ENCODE measurements at places on chromosomes 16 and 17.

DNA sequence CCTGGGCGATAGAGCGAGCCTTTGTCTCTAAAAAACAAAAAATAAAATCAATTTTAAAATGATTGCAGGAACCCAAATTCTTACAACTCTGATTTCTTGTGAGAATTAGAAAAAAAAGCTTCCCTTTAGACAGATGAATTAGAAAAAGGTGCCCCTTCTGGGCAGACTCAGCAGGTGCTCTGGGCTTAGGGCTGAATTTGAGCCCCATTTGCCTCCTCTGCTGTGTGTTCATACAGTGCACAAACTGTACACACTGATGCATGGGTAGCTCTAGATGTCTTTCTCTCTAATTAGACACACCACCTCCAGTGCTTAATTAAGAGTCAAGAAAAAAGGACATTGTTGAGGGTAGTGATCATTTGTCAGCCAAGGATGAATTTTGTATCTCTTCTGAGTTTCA is 38.5 kb upstream of the NOL11 start:
- no peak for DNase-seq

GRCh38 chr17:19769946-19770652 is 22.0 kb upstream of the ALDH3A1 start:
- no peak for DNase-seq

GRCh38 chr17:73902416-73903181 is 258.4 kb upstream of the SDK2 start:
- no peak for DNase-seq

DNA sequence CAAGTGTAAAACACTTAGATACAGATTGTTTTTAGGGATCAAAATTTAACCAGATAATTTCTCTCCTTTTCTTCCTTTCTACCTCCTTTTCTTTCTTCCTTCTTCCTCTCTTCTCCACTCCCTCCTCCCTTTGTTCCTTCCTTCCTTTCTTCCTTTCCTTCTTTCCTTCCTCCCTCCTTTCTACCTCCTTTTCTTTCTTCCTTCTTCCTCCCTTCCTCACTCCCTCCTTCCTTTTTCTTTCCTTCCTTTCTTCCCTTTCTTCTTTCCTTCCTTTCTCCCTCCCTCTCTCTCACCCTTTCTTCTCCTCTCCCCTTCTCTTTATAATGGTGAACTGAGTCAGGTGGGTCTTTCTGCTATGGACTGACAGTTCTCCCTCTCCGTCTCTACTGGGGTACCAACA is 397.5 kb upstream of the CDH11 start:
- DNase-seq = no peak

- DNase-seq = peak; percentile 84
These were observed 70.8 kb upstream of the TNRC6C start for GRCh38 chr17:77887464-77888241.

DNA sequence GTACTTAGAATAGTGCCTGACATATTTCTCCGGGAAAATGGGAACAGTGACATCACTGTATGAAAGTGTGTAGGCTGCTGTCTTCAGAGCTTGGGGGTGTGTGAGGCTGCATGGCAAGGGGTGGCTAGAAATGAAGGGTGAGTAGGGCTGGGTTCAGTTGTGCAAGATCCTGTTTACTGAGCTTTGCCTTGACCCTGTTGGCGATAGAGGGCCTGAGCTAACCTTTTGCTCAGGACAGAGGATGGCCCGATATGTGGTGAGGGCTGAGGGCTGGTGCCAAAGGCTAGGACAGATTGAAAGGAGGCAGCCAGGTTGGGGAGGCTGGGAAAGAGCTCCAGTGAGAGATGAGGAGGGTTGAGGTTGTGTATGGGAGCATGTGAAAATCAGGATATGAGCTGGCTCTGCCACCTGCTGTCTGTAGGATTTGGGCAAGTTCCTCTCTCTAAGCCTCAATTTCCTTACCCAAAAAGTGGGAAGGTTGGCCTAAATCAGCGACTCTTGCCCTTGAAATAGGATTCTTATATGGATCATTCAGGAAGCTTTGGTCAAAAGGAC is 6.0 kb upstream of the CCL1 start:
- no peak for DNase-seq

DNA sequence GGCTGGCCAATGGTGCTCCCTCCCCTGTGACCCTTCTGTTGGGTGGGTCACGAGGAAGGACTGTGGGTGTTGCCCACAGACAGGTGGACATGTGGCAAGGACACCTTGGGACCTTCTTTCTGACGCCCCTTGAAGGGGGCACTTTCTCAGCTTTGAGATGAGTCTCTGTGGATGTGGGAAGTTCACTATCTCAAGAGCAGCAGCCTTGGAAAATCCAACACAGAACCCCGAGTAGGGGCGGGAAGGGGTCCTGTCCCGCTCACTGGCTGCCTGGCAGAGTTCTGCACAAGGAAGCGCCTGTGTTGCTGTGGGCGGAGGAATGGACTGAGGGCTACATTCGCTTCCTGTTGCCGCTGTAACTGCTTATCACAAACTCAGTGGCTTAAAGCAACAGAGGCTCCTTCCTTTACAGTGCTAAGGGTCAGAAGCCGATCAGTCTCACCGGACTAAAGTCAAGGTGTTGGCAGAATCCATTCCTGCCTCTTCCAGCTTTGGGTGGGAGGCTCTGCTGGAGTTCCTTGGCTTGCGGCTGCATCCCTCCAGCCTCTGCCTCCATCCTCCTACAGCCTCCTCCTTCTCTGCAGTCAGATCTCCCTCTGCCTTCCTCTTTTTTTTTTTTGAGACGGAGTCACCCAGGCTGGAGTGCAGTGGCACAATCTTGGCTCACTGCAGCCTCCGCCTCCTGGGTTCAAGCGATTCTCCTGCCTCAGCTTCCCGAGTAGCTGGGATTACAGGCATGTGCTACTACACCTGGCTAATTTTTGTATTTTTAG is 305.2 kb downstream of the SEC14L1 start:
- peak; percentile 94 for DNase-seq

DNA sequence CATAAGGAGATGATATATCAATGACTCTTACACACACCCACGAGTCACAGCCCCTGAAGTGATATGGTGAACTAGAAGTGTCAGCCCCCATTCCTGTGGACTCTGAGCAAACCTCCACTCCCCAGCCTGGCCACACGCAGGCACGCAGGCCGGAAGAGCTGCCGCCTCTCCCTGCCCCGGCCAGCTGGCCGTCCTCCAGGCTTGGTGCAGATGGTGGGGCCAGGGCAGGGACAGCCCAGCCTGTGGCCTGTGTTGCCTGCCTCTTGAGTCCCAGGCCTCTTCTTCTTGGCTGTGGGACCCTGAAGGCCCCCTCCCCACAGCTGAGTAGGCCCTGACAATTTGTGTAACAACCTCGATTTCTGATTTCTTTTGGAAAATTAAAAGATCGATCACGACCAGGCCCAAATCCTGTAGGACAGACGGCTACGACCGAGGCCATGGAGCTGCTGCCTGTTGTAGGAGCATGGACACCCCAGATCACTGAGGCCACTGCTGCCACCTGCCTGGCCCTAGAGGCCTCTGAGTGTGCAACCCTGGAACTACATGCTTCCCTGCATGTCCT is 10.0 kb upstream of the MPRIP start:
- no peak for DNase-seq

DNA sequence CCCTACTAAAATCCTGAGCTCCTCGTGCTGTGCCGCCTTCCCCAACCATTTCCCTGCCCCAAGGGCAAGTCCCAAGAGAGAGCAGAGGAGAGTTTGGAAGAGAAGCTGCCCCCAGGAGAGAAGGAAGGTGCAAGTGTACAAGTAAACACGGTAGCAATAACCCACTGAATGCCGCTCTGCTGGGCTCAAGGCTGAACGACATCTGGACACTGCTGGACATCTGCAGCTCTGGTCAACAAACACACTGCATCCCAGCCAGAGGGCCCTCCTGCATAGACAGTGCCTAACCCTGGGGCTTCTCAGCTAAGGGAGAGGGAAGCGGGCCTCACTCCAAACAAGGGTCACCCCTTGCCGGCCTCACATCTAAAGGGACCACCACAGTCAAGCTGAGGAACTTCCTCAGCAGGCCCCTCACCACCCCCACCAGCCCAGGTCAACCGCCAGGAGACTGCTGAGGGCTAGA is 12.7 kb downstream of the JUP start:
- no peak for DNase-seq

GRCh38 chr17:71878998-71879397 is 241.8 kb upstream of the SOX9 start:
- no peak for DNase-seq

- DNase-seq = no peak
These were observed 57.4 kb downstream of the SNTB2 start for GRCh38 chr16:69244336-69244735.

DNA sequence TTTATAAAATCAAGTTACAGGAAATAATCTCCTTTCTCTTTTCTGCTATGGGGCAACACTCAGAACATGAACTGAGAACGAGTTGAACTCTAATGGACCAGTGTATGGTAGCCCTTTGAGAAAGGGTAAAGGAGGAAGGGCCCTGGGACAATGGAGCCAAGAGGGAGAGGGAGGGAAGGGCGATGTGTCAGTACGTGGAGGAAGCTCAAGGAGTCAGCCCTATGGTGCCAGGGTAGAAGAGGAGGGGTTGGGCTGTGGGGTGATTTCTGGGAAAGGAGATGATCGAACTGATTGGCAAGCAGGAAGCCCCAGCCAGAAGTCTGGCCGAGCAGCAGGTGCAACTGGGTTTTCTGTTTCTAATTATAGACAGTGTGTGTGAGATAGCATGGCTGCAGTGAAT is 4.3 kb upstream of the WIPI1 start:
- DNase-seq = no peak

- no peak for DNase-seq
These were observed 21.5 kb downstream of the MARCHF10 start for GRCh38 chr17:62786646-62787045.

- no peak for DNase-seq
These were observed 10.3 kb upstream of the RMI2 start for GRCh38 chr16:11334831-11335404.

- DNase-seq = peak; percentile 45
These were observed 870 bp upstream of the ITGA3 start for GRCh38 chr17:50055055-50055425.

DNA sequence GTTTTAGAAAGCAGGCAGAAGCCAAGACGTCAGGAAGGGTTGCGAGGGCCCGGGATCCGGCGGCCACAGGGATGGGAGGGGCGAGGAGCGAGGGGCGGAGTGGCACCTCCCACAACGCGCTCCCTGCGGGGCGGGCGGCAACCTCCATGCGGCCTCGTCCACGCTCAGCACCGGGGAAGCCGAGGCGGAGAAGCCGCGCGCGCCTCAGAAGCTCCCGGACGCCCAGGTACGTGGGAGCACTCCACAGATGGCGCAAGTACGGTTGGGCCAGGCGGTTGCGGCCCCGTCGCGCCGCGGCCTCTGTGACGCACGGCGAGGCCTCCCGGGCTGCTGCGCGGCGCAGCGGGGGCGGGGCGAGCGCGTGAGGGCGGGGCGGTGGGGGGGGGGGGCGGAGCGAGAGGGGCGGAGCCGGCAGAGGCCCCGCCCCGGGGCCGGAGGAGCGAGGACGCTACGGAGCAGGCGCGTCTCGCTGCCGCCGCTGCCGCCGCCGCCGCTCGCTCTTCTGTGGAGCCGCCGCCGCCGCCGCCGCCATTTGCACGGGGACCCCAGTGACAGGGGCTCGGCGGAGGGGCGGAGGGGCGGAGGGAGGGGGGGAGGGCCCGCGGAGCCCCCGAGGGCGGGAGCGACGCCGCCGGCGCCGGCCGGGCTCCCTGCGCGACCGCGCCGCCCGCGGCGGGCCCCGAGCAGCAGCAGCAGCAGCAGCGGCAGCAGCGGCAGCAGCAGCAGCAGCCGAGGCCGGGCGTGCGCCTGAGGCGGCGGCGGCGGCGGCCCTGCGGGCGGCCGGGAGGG is at the start of gene TENT4B:
TSS of gene TENT4B (plus strand) at position 500 of the 789 bp plus-strand sequence. CDS start 316 bp downstream, outside the sequence.
- DNase-seq = peak; percentile 94

- peak; percentile 68 for DNase-seq
These were observed 128.6 kb downstream of the IRF8 start for GRCh38 chr16:86027373-86028126.

DNA sequence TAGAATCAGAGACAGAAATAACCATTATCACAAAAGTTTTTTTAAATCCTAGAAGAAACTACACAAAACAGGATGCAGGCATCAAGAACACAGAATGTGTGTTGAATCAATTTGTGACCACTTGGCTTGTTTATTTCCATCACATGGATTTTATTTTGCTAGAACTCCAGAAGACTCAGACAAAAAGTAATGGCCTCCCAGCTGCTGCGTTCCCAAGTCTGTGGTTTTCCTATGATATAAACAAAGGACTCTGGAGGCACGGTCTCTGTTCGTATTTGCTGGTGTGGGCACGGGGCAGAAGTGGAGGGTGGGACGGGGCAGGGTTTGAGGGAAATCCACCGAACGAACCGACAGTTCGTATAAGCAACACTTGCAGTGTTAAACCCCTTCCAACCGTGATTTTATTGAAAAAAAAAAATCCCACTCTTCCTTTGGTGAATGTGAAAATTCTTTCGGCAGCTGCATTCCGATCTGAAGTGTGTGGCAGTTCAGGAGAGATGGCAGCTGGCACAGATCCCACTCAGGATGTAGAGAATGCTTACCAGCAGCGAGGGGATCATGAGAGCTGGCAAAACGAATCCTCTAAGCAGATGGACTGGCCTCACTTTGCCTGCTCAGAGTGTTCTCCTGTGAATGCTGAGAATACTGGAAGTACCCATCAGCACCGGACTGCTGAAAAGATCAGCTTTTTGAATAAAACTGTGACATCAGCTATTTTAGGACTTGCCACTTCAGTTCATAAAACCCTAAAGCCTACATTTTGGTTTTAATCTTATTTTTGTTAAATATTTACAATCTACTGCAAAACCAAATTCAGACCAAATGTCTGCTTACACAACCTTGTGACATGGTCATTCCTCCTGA is 165.2 kb downstream of the VPS53 start:
- DNase-seq = no peak
